GM12878 (cell line): ENCODE measurements at places on chromosomes 11 and 22. TPM values are rescaled to one million over a fixed set of nuclear protein-coding genes. Genes with fewer than 3 reads are reported as not detected.
A peak's percentile ranks its signal among the peaks of the same experiment; 100 is the strongest.

OR5T1 gene
- not detected in 2 replicates for total RNA-seq

RGL4 gene
- 1.7 TPM in 2 replicates for total RNA-seq

INPPL1 gene
- 110 and 116 TPM in 2 replicates for total RNA-seq

KRTAP5-11 gene
- total RNA-seq, result not detected in 2 replicates

TMEM45B gene
- total RNA-seq, result 0.13 TPM in 1 of 2 replicates, not detected in the other

MAJIN gene
- total RNA-seq, result not detected in 2 replicates

GRCh38 chr22:33898121-33898520 is 22.2 kb downstream of the LARGE1 start:
- H3K36me3 ChIP-seq, result no peaks in the 10 kb centered on the region
- no peak overlapping the region for H3K4me3 ChIP-seq
- DNase-seq, result no peak
- no peaks in the 10 kb centered on the region for H3K27me3 ChIP-seq

GRCh38 chr11:34408580-34409172 is 30.1 kb upstream of the CAT start:
- no peaks in the 10 kb centered on the region for H3K4me1 ChIP-seq
- H3K27ac ChIP-seq, result no peak overlapping the region
- DNase-seq, result no peak
- H3K36me3 ChIP-seq, result no peaks in the 10 kb centered on the region
- no peak overlapping the region for H3K4me3 ChIP-seq

DNA sequence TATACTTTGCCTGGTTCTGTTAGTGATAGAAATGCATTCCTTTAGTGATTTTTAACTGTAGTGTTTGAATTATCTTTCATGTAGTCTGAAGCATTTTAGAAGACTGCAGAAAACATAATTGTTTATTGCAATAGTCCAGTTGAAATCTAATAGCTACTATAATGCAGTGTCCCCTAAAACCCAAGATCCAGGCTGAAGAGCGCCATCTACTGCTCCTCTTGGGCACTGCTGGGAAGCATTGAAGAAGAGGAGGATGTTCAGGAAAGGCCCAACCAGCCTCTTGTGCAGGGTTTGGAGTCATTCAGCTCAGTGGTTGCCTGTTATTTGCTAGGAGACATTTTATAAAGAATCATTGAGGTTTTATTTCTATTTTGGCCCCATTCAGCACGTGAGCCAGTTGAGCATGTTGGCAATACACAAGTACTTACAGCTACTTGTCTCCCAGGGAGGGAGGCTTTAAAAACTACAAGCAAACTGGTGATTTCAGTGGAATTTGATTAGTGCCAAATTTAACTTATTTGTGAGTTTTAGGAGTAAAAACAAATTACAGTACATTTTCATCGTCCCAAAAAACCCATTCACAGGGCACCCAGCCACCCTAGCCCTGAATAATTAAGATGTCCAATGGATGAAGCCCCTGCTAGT is 74.9 kb upstream of the HORMAD2 start:
- H3K36me3 ChIP-seq, result peaks cover 5% of the 10 kb centered on the region; the same call in 1 of the 2 replicates
- peak; percentile 17 for DNase-seq
- H3K4me1 ChIP-seq, result no peaks in the 10 kb centered on the region
- H3K27me3 ChIP-seq, result no peaks in the 10 kb centered on the region
- H3K4me3 ChIP-seq, result no peak overlapping the region

GRCh38 chr22:35322126-35322525 is 22.4 kb downstream of the TOM1 start:
- H3K36me3 ChIP-seq, result no peaks in the 10 kb centered on the region; the same call in 1 of the 2 replicates
- no peak overlapping the region for H3K4me3 ChIP-seq
- H3K27ac ChIP-seq, result no peak overlapping the region
- H3K27me3 ChIP-seq, result no peaks in the 10 kb centered on the region
- no peak for DNase-seq

- no peaks in the 10 kb centered on the region for H3K27me3 ChIP-seq
- H3K36me3 ChIP-seq, result no peaks in the 10 kb centered on the region
These were observed 8.2 kb upstream of the PLA2G3 start for GRCh38 chr22:31148488-31148887.

GRCh38 chr11:114109206-114110090 is 49.9 kb downstream of the ZBTB16 start:
- no peak overlapping the region for H3K4me3 ChIP-seq
- H3K27ac ChIP-seq, result no peak overlapping the region
- H3K4me1 ChIP-seq, result no peaks in the 10 kb centered on the region
- no peak for DNase-seq

DNA sequence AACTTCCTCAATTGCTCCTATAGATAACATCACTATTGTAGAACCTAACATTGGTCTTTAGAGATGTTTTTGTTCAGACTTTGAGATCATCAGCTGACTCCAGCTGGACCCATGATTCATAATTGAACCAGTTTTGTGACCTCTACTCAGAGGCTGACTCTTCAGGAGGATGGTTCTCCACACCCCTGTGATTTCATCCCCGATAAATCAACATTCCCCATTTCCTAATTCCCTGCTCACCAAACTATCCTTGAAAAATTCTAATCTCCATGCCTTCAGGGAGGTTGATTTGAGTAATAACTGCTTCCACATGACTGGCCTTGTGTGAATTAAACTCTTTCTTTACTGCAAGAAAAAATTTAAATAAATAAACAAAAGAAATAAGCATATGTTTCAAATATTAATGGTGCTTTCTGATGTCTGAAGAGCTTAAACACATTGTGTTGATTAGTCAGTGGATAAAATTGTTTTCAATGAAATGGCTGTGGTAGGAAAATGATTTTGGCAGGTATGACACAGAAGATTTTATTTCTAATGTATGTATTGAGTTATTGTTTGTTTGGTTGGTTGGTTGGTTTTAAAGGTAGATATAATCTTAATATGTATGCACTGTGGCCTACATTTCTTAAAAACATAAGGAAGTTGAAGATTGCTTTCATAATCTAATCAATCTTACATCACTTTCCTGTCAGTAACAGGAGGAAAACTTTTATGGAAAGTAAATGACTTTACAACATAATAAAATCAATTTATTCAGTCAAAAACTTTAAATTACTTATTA is 427.9 kb upstream of the CCDC179 start:
- DNase-seq, result no peak
- no peak overlapping the region for H3K27ac ChIP-seq
- H3K27me3 ChIP-seq, result no peaks in the 10 kb centered on the region
- no peaks in the 10 kb centered on the region for H3K4me1 ChIP-seq
- H3K36me3 ChIP-seq, result no peaks in the 10 kb centered on the region

- no peak overlapping the region for H3K27ac ChIP-seq
- H3K4me3 ChIP-seq, result no peak overlapping the region
- peaks cover 24% of the 10 kb centered on the region for H3K36me3 ChIP-seq
- no peak for DNase-seq
These were observed 6.5 kb downstream of the TMEM258 start for GRCh38 chr11:61785837-61786402.
